ENCODE measurements at places on chromosomes 7 and 10.

DNA sequence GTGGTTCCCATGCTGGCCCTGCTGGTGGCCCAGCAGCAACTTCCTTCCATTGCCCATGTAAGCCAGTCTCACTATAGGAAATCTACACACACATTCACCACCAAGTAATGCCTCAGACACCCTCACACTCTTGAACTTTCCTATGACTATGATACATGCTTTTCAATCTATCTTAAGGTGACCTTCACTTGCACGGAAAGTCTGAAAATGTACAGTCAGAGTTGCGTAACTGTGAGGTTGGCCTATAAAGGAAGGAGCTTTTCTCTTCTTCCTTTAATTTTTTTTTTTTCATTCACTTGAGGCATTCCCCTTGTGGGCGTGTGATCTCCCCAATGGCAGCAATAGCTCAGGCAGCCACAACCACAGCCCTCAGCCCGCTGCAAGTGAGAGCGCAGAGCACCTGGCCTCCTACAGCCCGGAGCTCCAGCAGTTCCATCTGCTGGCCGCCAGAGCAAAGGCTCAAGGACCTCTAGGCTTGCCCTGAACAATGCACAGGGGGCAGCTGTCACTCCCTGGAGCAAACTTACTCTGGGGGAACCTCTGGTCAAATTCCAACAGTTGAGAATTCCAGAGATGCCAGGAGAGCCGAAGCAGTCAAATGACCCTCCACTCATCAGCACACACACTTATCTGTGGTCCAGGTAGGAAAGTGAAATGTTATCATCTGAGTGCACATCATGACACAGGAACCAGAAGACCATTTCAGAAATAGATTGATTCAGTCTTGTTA, 123.1 kb upstream of the ADO start:
- no peak for DNase-seq

- no peak for DNase-seq
Observed at GRCh38 chr10:132517951-132518521, 19.6 kb upstream of the INPP5A start.

- DNase-seq, result no peak
Observed at GRCh38 chr10:115772606-115773005, 500.4 kb downstream of the GFRA1 start.

DNA sequence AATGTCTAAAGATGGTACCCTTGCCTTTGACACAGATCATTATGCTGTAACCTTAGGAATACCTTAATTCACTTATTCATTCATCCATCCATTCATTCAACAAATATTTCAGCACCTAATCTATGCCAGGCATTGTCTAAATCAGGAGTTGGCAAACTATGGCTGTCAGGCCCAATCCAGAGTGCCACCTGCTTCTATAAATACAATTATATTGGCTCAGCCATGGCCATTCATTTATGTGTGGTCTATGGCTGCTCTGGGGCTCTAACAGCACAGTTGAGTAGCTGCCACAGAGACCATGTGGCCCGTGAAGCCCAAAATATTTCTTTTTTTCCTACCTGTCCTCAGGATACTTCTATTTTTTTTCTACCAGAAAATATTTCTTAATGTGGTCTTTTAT, 6.0 kb upstream of the ITPRIP start:
- no peak for DNase-seq

DNA sequence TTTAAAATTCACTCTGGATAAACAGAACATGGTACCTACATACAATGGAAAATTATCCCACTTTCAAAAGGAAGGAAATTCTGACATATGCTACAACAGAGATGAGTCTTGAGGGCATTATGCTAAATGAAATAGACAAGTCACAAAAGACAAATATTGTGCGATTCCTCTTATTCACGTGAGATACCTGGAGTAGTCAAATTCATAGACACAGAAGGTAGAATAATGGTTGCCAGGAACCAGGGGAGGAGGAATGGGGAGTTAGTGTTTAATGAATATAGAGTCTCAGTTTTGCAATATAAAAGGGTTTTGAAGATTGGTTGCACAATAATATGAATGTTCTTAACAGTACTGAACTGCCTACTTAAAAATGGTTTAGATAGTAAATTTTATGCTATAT, 69.8 kb upstream of the WAC start:
- no peak for DNase-seq

GRCh38 chr10:46216003-46216634, 70.7 kb upstream of the ANTXRL start:
- no peak for DNase-seq

DNA sequence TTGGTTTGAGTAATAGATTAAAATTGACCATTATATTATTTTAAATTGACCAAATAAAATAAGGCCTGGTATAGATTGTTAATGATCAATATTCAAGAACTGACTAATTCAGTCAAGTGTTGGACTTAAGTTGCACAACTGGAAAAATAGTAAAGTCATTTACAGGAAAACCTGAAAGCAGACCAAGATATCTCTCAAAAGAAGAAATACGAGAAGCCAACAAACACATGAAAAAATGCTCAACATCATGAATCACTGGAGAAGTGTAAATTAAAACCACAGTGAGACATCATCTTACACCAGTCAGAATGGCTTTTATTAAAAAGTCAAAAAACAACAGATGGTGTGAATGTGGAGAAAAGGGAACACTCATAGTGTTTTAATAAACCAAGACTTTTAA, 80.4 kb upstream of the MALRD1 start:
- DNase-seq, result no peak
